Activated CD4-positive, alpha-beta T cell treated with anti-CD3 and anti-CD28 coated beads for 24 hours (primary cell): ENCODE measurements at places on chromosomes 2 and 18.

DNA sequence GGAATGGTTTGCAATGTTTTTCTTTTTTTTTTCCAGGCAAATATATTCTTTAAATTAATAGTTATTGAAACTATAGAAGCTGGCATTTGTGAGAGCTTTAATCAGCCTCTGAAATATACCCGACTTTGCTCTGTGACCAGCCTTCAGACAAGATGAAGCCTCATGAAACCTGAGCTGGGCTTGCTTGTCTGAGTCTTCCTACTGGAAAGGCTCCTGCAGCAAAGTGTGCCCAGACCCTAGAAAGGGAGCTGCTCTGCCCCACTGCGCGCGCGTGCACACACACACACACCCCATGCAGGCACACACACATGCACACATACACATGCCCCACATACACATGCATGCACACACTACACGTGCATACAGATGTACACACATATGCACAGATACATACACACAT is 203.3 kb upstream of the NT5C1B start:
- no peak for DNase-seq

- DNase-seq, result no peak
Measured at GRCh38 chr18:23585007-23585871, 1.1 kb downstream of the NPC1 start.

- DNase-seq, result no peak
Measured at GRCh38 chr18:62521593-62521992, 1.2 kb upstream of the ZCCHC2 start.

- no peak for DNase-seq
Measured at GRCh38 chr18:3794537-3795348, 344.8 kb downstream of the TGIF1 start.

DNA sequence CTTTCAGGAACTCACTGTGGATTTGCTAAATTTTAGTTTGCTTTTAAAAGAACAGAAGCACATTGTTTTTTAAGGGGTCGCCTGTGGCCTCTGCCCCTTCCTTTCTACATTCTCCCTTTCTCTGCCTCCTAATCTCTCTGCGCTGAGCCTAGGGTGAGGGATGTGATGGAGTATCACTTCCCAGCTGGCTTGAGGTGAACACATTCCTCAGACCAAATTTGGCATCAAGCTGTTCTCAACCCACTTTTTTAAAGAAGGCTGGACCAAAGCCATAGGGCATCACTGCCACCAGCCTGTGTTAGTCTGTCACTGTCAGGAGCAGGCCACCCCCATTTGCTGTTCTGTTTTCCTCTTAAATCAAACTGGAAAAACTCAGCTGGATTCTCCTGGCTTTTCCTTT is 27.4 kb downstream of the EIF4E2 start:
- no peak for DNase-seq

DNA sequence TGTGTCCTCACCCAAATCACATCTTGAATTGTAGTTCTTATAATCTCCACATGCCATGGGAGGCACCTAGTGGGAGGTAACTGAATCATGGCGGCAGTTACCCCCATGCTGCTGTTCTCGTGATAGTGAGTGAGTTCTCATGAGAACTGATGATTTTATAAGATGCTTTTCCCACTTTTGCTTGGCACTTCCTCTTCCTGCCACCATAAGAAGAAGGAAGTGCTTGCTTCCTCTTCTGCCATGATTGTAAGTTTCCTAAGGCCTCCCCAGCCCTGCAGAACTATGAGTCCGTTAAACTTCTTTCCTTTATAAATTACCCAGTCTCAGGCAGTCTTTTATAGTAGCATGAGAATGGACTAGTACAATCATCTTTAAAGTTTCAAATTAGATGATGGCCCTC is 902.4 kb upstream of the PIK3C3 start:
- DNase-seq, result no peak

- peak; percentile 2 for DNase-seq
Measured at GRCh38 chr2:173076581-173077345, 1.1 kb downstream of the MAP3K20 start.

DNA sequence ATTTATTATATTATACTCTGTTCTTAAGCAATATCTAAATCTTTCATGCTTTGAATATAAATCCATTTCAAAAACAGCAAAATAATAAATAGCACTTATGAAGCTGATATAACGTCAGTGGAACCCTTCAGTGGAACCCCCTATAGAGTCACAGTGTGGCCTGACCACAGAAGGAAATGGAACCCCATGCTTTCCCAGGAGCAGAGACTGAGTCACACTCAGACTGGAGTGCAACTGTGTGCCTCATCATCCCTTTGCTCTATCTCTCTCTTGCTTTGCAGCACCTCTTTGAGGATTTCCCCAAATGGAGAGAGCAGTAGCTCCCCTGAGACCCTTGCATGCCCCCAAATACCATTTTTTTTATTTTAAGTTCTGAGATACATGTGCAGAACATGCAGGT is 13.1 kb downstream of the NXPH2 start:
- DNase-seq, result no peak

DNA sequence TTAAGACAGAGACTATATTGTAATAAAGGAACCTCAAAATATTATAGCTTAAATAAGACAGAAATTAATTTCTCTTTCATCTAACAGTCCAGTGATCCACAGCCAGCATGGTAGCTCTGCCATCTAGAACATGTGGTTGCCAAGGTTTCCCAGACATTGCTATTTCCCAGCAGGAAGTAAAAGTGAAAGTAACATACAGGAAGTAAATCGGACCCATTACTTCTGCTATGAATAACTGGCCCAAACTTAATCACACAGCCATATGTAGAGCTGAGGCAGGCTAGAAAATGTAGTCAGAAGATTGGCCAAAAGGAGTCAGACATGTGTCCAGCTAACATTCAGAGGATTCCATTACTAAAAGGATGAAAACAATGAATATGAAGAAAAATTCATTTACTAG is 71.0 kb downstream of the NOL4 start:
- no peak for DNase-seq

GRCh38 chr2:213914510-213914909 is 496.3 kb upstream of the VWC2L start:
- no peak for DNase-seq

DNA sequence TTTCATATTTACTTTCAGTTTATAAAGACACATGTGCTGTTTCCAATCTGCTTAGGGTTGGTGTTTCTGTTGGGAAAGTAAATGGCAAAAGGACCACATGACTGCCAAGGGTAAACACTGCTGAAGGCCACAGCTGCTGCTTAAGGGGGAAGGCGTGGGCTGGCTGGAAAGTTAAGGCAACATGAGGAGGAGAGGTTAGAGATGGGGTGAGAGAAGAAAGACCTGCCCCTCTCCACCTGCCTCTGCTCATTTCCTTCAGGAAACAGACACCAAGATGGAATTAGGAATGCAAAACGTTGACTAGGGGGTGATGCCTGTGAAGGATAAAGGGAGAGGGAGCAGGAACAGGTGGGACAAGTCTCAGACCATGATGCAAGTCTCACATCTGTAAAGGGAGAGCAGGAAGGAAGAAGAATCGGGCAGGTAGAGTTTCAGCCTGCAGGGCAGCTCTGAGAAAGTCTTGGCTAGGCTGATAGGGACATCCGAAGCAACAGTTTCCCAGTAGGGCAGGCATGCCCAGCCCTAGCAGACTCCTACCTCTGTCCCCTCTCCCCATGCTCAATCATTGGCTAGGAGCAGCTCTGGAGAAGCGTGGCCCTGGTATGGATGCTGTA is 86.0 kb downstream of the CDC42EP3 start:
- DNase-seq, result no peak

DNA sequence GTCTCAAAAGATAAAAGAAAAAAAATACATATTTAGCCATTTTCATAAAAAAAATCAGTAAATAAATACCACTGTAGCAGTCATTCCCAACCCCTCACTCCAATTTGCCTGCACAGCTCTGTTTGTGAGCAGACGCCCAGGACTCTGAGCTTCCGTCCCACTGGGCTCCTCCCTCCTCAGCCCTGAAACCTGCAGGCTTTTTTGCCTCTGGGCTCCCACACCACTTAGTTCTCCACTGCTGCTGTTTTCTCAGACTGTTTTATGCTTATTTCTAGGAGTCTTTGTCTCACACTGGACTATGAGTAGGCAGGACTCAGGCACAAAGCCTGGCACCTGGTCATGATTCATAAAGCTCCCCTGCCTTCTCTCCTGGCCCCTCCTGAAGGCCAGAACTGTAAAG is 6.1 kb upstream of the CXCR1 start:
- no peak for DNase-seq

DNA sequence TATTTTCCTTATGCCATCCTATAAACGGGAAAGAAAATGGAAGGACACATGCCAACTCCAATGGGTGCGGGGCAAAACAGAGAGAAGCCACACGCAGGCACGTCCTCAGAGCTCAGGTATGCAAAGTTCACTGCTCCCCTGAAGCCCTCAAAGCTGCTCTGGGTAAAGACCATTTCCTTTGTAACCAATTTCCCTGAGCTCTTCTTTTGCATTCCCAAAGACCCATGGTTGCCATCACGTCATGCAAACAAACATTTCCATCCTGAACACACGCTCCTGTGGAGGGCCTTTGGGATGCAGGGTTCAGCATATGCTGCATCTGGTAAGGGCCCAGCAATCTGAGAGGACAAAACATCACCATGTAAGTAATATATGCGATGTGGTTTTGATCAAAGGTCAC is 69.4 kb downstream of the EMILIN2 start:
- no peak for DNase-seq

DNA sequence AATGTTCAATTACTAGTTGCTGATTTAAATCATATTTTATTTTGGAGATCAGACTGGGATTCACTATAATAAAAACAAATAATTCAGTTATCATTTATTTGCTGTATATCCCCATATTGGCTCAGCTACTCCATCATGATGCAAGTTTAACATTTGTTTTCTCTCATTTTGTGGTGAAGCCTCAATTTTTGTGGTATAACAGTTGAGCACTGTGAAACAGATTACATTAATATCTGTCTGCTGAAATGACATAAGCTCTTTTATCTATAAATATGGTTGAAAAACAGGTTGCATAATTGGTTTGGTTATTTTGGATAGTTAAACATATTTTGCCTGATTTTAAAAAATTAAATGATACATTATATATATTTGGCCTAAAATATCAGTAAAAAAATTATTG is 67.7 kb downstream of the DPP4 start:
- no peak for DNase-seq

DNA sequence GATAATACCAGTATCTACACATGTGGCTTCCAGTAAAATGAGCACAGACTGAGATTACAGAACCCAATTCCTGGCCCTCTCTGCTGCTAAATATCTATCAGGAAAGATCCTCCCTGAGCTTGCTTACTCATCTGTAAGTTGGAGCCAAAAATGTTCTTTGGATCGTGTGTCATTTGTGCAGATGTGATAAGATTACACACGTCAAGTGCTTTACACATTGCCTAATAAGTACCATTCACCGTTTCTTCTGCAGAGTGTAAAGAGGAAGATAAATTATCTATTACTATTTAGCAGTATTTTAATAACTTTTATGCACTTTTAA is 23.2 kb upstream of the SLC20A1 start:
- DNase-seq, result no peak

GRCh38 chr18:50666536-50666935 is 106.6 kb downstream of the MAPK4 start:
- no peak for DNase-seq

DNA sequence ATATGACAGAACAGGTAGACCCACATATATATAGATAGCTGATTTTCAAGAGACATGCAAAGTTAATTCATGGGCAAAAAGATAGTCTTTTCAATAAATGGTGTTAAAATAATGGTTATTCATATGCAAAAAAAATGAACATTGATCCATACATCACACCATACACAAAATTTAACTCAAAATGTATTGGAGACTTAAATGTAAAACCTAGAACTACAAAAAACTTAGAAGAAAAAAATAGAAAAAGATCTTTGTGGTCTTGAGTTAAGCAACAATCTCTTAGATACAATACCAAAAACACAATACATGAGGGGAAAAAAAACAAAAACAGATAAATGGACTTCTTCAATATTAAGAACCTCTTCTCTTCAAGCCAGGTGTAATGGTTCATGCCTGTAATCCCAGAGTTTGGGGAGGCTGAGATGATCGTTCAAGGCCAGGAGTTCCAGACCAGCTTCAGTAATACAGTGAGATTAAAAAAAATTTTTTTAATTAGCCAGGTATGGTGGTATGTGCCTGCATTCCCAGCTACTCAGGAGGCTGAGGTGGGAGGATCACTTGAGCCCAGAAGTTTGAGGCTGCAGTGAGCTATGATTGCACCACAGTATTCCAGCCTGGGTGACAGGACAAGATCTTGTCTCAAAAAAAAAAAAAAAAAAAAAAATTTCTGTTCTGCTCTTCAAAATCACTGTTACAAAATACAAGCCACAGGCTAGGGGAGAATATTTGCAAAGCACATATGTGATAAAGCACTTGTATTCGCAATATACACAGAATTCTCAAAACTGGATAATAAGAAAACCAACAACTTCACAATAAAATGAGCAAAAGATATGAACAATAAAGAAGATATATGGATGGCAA is 32.7 kb upstream of the MYCN start:
- DNase-seq, result no peak

DNA sequence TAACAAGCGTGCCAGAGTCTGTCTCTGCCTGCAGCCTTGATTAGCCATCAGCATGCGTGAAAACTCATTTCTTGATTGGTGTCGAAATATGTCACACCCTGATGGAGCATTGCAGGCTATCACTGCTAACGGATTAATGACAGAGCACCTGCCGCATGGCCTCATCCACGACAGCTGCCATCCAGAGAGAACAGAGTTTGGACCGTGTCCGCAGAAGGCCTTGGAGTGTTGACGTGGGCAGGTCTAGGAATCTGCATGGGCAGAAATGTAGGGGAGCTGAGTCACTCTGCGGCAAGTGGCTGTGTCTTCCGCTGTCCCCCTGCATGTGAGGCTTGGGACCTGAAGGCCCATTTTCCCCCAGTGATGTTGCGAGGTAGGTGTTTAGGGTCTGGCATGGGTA is 43.0 kb downstream of the KLHL29 start:
- DNase-seq, result no peak

GRCh38 chr2:193824474-193824873 is 1629.7 kb upstream of the TMEFF2 start:
- no peak for DNase-seq

DNA sequence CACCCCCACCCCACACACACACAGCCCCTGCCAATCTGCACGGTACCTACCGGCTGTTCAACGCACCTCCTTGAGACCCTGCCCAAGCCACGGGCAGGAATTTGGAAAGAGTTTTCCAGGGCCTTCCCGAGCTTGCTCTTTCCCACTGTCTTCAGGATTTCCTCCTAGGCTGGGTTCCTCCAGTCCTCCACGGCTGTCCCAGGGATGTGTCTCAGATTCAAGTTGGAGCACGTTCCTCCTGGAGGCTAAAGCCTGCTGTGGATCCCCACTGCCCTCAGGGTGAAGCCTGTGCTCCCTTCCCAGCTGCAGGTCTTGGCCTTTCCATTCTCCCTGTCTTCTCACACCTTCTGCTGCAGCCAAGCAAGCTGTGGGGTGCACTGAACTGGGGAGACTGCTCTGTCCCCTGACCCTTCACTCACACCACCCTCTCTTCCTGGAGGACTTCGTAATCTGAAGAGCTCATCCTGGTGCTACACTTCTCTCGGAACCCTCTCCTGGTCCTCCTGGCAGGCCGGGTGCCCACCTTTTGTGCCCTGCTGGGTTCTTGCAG is 54.9 kb upstream of the HS6ST1 start:
- no peak for DNase-seq

GRCh38 chr2:140791802-140792201 is 1339.0 kb downstream of the LRP1B start:
- DNase-seq, result no peak

GRCh38 chr2:39118786-39119499 is 1.9 kb downstream of the SOS1 start:
- DNase-seq, result no peak
